ENCODE measurements at places on chromosomes 2 and 18.

DNA sequence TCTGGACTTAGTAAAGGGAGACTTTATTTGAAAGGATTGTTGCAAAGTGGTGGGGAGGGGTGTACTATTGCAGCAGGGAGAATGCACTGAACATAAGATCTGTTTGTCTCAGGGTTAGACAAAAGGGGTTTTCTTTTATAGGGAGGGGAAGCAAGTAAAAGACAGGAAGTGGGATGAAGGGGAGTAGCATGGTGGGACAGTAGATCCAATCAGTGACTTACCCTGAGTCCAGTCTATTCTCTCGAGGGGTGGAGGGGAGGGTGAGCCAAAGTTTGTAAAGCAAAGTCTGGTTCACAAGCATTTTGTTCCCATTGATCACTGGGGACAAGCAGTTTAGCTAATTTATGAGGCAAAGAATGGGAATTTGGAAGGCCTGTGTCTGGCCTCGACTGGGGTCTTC lies 35.0 kb upstream of the CYP27C1 start:
- H3K4me3 ChIP-seq, result no peak overlapping the region
- peaks cover 23% of the 10 kb centered on the region for H3K36me3 ChIP-seq
- H3K27ac ChIP-seq, result no peak overlapping the region
- no peak for DNase-seq
- peaks cover 13% of the 10 kb centered on the region for H3K4me1 ChIP-seq

DNA sequence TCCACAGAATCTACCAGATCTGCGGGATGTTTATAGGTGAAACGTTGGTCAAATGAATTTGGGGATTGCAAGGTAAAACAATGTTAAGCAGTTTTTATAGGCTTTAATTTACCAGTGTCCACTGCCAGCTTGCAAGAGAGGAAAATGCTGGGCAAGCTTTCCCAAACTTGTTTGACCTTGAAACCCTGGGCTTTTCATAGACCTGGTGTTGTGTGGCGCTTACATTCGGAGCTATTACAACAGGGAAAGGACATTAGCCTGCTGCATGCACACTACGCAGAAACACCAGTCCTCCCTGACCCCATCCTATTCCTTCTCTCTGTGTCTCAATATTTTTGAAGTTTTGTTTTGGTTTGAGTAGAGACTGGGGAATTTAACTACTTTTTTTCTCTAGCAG lies 59.6 kb upstream of the AGPS start:
- peaks cover 17% of the 10 kb centered on the region for H3K4me1 ChIP-seq
- no peaks in the 10 kb centered on the region for H3K36me3 ChIP-seq
- DNase-seq, result no peak
- H3K4me3 ChIP-seq, result no peak overlapping the region
- no peak overlapping the region for H3K27ac ChIP-seq

GRCh38 chr2:49832555-49832954 lies 678.2 kb upstream of the FSHR start:
- H3K4me1 ChIP-seq, result no peaks in the 10 kb centered on the region
- H3K27me3 ChIP-seq, result no peaks in the 10 kb centered on the region
- H3K4me3 ChIP-seq, result no peak overlapping the region
- H3K36me3 ChIP-seq, result no peaks in the 10 kb centered on the region
- DNase-seq, result no peak

GRCh38 chr2:240305369-240305962 lies 130.0 kb upstream of the GPC1 start:
- H3K4me1 ChIP-seq, result no peaks in the 10 kb centered on the region
- DNase-seq, result no peak
- H3K36me3 ChIP-seq, result no peaks in the 10 kb centered on the region
- H3K27me3 ChIP-seq, result peaks cover 21% of the 10 kb centered on the region
- no peak overlapping the region for H3K27ac ChIP-seq

- no peak overlapping the region for H3K4me3 ChIP-seq
- no peaks in the 10 kb centered on the region for H3K27me3 ChIP-seq
- DNase-seq, result no peak
These were observed 16.2 kb downstream of the AFF3 start for GRCh38 chr2:100126201-100126600.

- H3K4me3 ChIP-seq, result no peak within 1 kb of the TSS
- H3K27me3 ChIP-seq, result no peaks in the 10 kb centered on the region
- no peaks in the 10 kb centered on the region for H3K36me3 ChIP-seq
- no peak within 1 kb of the TSS for H3K27ac ChIP-seq
- H3K4me1 ChIP-seq, result no peaks in the 10 kb centered on the region
- no peak for DNase-seq
These were observed at the start of gene SCYGR4 for GRCh38 chr2:227617316-227618230. SCYGR4 (plus strand) TSS chr2:227617498; CDS start chr2:227617498, 0 bp downstream.

- DNase-seq, result no peak
- no peaks in the 10 kb centered on the region for H3K4me1 ChIP-seq
- peaks cover 18% of the 10 kb centered on the region for H3K36me3 ChIP-seq
- H3K27ac ChIP-seq, result no peak overlapping the region
These were observed 47.0 kb upstream of the AP1S3 start for GRCh38 chr2:223884399-223884798.

DNA sequence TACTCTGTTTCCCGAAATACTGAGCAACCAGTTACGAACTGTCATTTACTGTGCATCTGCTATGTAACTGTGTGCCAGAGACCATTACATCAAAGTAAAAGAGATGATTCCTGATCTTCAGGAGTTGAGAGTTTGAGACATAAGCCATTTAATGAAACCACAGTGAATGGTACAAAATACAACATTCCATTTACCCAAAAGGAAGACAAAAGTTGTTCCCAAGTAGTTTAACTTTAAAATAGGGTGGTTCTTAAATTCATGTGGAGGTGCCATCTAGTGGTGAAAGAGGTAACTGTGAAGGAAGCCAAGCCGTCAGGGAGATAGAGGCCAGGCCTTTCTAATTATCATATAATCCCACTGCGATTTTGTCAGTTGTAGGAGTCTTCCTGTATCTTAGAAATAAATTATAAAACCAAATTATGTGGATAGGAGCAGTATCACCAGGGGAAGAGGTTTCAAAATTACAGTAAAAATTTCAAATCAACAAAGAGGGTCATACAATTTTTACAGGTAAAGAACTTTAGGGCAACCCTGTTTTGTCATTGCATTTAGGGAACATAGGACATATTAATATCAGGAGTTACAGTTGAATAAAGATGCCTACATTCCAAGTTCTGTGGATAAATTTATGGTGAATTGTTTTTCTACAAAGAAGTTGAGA lies 67.7 kb downstream of the EPAS1 start:
- peaks cover 11% of the 10 kb centered on the region for H3K4me1 ChIP-seq
- peaks cover 5% of the 10 kb centered on the region for H3K36me3 ChIP-seq

DNA sequence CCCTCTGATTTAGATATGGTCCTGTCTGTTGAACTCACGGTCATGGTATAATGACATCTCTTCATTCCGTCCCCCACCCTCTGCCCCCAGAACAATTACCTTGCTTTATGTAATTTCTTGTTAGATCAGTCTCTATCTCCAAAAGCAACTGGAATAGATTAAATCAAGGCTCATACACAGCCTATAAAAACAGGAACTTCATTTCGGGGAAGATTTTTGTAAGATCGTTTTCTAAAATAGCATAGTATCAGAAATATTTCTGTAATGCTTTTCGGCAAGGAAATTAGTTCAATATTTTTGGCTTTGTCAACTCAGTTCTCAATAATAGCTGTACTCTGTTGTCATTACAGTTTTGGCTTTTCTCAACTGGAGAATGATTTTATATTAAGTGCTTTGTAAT lies 157.2 kb downstream of the FMNL2 start:
- H3K36me3 ChIP-seq, result no peaks in the 10 kb centered on the region
- DNase-seq, result no peak
- peaks cover 4% of the 10 kb centered on the region for H3K4me1 ChIP-seq
- H3K27me3 ChIP-seq, result no peaks in the 10 kb centered on the region

DNA sequence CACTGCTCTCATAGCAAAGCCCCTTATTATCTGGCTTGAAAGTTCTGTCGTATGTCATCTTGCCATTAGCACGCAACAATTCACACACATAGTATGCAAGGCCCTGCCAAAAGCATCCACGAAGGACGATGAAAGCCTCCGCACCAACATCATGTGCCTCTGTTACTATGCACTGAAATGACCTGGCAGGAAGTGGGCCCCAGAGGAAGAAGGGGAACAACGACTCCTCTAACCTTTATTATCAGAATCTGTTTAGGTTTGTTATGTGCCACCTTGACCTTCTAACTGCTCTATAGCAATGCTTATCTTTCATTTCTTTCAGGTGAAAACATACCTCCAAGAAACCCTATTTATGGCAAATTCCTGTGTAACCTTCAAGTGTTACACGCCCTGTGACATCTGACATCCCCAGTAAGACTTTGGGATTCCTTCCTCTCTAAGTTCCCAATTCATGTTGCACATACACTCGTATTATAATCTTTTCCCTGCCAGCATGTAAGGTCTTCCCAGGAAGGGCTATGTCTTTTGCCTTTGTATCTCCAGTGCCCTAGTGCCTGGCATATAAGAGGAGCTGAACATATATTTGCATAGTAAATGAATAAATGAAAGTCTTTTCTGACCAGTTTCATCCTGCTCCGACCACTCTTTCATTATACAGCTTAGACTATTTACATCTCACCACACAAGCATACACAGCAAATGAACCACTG lies 7.0 kb upstream of the NDUFV2 start:
- no peaks in the 10 kb centered on the region for H3K27me3 ChIP-seq
- no peaks in the 10 kb centered on the region for H3K36me3 ChIP-seq
- no peak for DNase-seq
- H3K4me1 ChIP-seq, result peaks cover 30% of the 10 kb centered on the region
- H3K4me3 ChIP-seq, result no peak overlapping the region

DNA sequence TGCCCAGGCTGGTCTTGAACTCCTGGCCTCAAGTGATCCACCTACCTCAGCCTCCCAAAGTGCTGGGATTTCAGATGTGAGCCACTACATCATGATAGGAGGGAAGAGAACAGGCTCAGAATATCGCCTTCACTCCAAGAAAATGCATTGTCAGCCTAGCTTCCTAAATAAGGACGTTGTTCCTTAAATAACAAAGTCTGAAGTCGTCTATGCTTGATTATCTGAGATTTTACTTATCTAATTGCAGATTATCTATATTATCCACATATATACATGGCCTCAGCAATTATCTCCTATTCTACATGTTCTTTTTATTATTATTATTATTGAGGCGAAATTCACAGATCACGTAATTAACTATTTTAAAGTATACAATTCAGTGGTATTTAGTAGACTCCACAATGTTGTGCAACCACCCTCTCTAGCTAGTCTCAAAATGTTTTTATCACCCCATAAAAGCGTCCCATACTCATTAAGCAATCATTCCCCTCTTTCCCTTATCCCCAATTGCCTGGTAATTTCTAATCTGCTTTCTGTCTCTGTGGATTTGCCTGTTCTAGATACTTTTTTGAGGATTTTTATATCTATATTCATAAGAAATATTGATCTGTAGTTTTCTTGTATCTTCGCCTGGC lies 95.1 kb upstream of the RFX8 start:
- no peak for DNase-seq
- H3K4me1 ChIP-seq, result peaks cover 26% of the 10 kb centered on the region
- H3K4me3 ChIP-seq, result no peak overlapping the region

GRCh38 chr2:172462849-172463381 lies 35.5 kb downstream of the ITGA6 start:
- H3K4me3 ChIP-seq, result no peak overlapping the region
- peaks cover 14% of the 10 kb centered on the region for H3K36me3 ChIP-seq
- peaks cover 64% of the 10 kb centered on the region for H3K4me1 ChIP-seq
- DNase-seq, result peak; percentile 68
- H3K27ac ChIP-seq, result peak overlapping the region; percentile 73

Measured in PC-3 (cell line).